Ovary (tissue), 10 donors: ENCODE measurements at places on chromosomes 4 and X. TPM values are rescaled to one million over a fixed set of nuclear protein-coding genes. Genes with fewer than 3 reads are reported as not detected.

MPP1 gene
- total RNA-seq, result 9.2 TPM

- peaks cover 18% of the 10 kb centered on the region for H3K4me1 ChIP-seq
- DNase-seq, result no peak
- peak overlapping the region; percentile 28 for H3K27ac ChIP-seq
- H3K27me3 ChIP-seq, result no peaks in the 10 kb centered on the region
- no peaks in the 10 kb centered on the region for H3K36me3 ChIP-seq
These were observed 160.5 kb downstream of the RASL11B start for GRCh38 chr4:53022513-53023100.

GRCh38 chrX:100717363-100717762 lies 14.6 kb downstream of the SYTL4 start:
- no peaks in the 10 kb centered on the region for H3K4me1 ChIP-seq
- no peaks in the 10 kb centered on the region for H3K27me3 ChIP-seq
- H3K27ac ChIP-seq, result no peak overlapping the region
- no peak overlapping the region for H3K4me3 ChIP-seq
- no peak for DNase-seq
- H3K36me3 ChIP-seq, result no peaks in the 10 kb centered on the region

GRCh38 chr4:17915439-17915838 lies 104.7 kb downstream of the NCAPG start:
- no peaks in the 10 kb centered on the region for H3K27me3 ChIP-seq
- no peak for DNase-seq
- no peak overlapping the region for H3K27ac ChIP-seq
- no peaks in the 10 kb centered on the region for H3K36me3 ChIP-seq
- no peak overlapping the region for H3K4me3 ChIP-seq
- H3K4me1 ChIP-seq, result no peaks in the 10 kb centered on the region

DNA sequence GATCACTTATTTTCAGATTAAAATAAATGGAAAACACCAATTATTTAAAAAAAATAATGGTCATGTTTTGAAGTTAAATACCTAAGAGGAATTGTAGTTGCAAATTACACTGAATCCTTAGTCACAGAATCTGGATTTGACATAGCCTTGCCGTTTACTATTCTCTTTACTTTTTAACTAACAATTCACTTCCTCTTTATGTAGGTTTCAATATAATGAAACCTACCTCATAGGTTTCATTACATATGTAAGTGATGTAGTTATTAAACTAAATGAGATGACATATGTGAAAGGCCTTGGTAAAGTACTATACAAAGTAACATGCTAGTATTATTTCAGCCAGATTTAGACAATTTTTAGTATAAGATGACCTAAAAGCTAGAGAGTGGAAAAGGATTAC lies 6.5 kb downstream of the SPP1 start:
- H3K27me3 ChIP-seq, result peaks cover 2% of the 10 kb centered on the region
- H3K36me3 ChIP-seq, result no peaks in the 10 kb centered on the region
- H3K4me1 ChIP-seq, result no peaks in the 10 kb centered on the region
- no peak overlapping the region for H3K27ac ChIP-seq
